ENCODE measurements at places on chromosomes 4 and X.

DNA sequence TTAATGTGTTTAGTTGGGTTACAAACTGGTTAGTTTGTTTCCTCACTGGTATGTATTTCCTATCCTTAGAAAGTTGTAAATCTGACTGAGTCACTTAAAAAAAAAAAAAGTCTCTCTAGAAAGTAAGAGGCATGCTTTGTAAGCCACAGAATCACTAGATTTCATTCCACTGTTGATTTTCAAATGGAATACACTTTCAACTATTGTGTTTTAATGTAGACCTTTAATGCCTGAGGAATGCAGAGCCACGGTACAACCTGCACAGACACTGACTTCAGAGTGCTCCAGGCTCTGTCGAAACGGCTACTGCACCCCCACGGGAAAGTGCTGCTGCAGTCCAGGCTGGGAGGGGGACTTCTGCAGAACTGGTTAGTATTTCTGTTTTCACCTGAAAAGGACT lies 88.6 kb downstream of the HHIP start:
- no peak for DNase-seq

DNA sequence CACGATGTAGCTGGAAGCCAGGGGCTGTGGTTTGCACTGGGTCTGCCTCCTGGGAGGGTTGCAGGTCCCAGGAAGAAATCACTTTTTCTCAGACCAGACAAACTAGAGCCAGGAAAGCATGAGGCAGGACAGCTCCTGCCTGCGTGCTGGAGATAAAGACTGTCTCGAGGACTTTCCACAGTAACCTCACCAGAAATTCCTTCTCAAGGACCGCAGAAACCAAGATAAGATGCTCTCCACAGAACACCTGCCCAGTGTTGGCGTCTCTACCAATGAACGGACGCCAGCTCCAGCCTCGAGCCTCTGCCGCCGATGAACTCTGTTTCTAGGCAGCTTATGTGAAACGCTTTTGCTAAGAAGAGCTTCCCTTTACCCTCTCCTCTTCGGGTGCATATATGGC lies 76.9 kb upstream of the AFAP1 start:
- no peak for DNase-seq

- no peak for DNase-seq
These were observed 255 bp downstream of the GYG2 start for GRCh38 chrX:2828959-2829411.

DNA sequence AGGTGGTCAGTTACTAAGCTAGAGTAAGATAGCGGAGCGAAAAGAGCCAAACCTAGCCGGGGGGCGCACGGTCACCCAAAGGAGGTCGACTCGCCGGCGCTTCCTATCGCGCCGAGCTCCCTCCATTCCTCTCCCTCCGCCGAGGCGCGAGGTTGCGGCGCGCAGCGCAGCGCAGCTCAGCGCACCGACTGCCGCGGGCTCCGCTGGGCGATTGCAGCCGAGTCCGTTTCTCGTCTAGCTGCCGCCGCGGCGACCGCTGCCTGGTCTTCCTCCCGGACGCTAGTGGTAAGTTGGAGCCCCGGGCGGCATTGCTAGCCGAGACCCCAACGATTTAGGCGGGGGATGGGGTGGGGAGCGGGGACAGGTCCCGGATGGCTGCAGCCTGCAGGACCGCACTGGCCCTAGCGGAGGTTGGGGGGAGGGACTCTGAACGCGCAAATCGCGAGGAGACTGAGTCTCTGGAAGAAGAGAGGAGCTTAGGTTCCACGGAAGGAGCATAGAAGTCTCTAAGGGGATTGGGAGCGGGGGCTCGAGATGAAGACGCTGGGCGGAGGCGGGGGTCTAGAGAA lies 573 bp downstream of the HTR2C start:
- DNase-seq = no peak

DNA sequence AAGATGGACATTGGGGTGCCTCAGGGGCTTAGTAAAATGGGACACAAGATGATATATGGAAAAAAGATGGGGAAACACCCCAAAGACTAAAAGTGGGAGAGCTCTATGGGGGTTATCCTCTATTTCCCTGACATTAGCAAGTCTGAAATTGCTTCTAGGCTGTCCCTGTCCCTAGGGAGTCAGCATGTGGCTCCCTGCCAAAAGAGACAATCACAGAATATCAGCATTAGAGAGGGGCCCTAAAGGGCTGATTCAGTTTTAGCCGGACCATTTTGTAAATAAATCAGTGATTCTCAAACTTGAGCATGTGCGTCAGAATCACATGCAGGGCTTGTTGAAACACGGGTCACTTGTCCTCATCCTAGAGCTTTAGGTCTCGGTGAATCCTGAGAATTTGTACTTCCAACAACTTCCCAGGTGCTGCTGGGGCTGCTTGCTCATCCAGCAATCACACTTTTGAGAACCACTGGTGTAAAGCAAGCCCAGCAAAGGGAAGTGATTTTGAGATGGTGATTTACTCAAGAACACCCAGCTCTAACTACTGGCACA lies 165.3 kb upstream of the DGKK start:
- DNase-seq = no peak

GRCh38 chrX:152917656-152918579 lies 20.1 kb downstream of the ZNF185 start:
- DNase-seq = no peak

DNA sequence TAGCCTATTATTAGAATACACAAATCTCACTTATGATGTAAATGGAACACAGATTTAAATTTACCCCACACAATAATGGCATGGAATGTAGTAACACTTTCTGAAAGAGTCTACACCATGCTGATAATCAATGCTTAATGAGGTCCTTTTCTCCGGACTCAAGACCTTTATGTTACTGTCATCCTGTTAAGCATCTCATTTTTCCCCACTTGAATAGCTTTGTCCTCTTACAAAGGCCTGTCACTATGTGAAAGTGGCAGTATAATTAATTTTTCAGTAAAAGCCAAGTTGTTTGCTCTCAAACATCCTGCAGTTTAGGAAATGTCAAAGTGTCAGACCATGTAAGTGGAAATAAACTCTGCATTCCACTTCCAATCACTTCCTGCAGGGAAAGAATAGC lies 96.4 kb downstream of the GPC3 start:
- DNase-seq = no peak

- DNase-seq = no peak
These were observed 924 bp downstream of the EPHA5 start for GRCh38 chr4:65669111-65670019.

DNA sequence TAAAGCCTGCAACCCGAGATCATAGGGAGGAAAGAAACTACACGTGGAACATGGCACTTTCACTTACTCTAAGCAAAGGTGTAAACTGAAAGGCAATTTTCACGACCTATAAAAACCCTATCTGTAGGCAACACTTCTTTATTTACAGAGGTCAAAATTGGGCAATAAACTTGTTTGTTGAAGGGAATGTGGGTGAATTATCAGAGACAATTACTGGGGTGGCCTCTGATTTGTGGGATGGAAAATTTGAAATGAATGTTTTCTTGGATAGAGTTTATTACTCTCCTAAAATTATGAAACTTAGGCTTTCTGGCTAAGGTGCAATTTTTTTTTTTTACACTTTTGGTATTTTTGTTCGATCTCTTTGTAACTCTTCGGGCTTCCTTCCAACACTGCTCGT lies 734.1 kb upstream of the TENM3 start:
- DNase-seq = no peak
